ENCODE measurements at places on chromosomes 1 and 21.
A peak's percentile ranks its signal among the peaks of the same experiment; 100 is the strongest.

- peak; percentile 13 for DNase-seq
These were observed 2.9 kb downstream of the KRTCAP2 start for GRCh38 chr1:155170101-155170785.

DNA sequence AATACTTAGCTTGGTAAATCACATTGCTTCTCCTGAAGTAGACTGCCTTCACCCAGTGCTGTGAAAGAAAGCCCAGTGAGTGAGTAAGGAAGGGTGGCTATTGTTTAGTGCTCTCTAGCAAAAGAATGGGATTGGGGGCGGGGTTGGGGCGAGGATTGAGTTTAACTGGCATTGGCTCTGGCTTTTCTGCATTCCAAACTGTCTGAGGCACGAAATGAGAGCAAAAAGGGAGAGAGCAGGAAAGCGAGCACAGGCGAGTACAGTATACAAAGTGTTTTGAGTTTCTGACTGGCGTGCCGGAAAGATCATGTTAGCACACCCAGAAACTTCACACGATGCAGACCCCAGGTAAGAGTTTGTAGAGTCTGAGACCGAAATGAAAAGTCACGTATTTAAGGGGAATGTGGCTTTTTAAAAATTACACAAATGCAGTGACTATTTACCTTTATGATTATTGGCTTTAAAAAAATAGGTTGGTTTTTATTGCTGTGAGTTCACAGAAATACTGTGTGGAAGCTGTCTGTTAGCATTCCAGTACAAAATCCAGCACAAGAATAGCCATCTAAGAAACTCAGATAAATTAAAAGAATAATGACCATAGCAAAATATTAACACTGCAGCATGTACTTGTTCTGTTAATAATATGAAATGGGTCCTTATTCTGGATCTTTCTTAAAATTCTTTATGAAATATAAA lies 155.4 kb downstream of the CLEC20A start:
- peak; percentile 86 for DNase-seq

- DNase-seq, result peak; percentile 22
These were observed 7.6 kb downstream of the DNMT3L start for GRCh38 chr21:44253832-44254710.

- DNase-seq, result no peak
These were observed 17.8 kb downstream of the IFNLR1 start for GRCh38 chr1:24169286-24169685.

- no peak for DNase-seq
These were observed 5.4 kb downstream of the UBR4 start for GRCh38 chr1:19204446-19205266.

- DNase-seq, result no peak
These were observed 37.2 kb upstream of the ETS2 start for GRCh38 chr21:38768471-38769063.

- DNase-seq, result no peak
These were observed at the start of gene TNFSF18 for GRCh38 chr1:173050865-173051264. TNFSF18 (minus strand) TSS chr1:173050941; CDS start chr1:173050896, 45 bp downstream.

GRCh38 chr1:53656747-53657530 lies 82.0 kb downstream of the GLIS1 start:
- no peak for DNase-seq

DNA sequence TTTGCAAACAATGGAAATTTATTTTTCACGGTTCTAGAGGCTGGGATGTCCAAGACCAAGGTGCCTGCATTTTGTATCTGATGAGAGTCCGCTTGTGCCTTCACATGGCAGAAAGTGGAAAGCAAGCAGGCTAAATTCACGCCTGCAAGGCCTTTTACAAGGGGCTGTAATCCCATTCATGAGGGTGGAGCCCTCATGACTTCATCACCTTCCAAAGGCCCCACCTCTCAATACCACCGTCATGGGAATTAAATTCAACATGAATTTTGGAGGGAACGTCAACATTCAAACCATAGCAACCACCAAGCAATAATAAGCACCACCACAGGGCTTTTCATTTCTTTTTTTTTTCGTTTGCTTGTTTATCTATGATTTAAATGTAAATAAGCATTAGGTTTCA lies 115.3 kb downstream of the C1orf21 start:
- no peak for DNase-seq

- DNase-seq, result no peak
These were observed 165.8 kb downstream of the CLEC20A start for GRCh38 chr1:178330848-178331497.

- no peak for DNase-seq
These were observed 146.9 kb downstream of the PCBP3 start for GRCh38 chr21:45790427-45790826.

GRCh38 chr1:51833700-51834099 lies 44.8 kb downstream of the NRDC start:
- DNase-seq, result no peak

- no peak for DNase-seq
These were observed 106.3 kb downstream of the CD247 start for GRCh38 chr1:167412072-167412471.

GRCh38 chr1:198290089-198290683 lies 133.4 kb downstream of the NEK7 start:
- DNase-seq, result no peak

DNA sequence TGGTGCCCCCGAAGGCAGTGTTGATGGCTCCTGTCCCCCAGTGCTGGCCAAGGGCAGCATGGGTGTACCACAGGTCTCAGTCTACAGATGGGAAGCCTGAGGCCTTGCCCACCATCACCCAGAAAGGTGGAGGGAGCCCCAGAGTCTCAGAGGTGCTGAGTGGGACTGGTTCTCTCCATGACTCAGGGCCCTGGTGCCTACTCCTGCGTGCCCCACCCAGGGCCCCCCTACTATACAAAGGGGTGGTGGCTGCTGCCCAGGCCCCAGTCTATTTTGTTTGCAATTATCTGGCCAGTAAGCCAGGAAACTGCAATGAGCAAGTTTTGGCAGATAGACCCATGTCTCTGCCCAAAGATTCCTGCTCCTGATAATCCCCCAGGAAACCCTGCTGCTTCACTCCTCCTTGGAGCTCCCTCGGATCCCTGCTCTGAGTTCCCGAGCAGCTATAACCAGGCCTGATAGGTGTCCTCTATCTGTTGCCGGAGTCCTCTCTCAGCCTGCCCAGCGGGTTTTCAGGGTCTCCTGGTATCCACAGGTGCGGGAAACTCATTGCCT lies 41.7 kb downstream of the EDN2 start:
- peak; percentile 74 for DNase-seq

DNA sequence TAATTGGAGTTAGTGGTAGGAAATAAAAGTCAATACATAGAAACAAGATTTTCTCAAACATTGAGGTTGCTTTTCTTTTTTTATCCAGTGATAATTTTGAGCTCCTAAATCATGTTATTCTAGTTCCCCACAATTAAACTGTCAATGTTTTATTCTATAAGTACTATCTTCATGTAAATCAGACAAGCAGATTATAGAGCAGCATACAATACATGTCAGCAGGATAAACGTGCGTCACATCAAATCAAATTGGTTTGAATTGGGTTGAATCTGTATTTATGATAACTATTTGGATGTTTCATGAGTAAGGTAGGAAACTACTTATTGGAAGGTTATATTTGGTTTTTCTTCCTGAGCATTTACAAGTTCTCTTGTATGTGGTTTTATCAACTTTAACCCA lies 2028.7 kb downstream of the NCAM2 start:
- no peak for DNase-seq

DNA sequence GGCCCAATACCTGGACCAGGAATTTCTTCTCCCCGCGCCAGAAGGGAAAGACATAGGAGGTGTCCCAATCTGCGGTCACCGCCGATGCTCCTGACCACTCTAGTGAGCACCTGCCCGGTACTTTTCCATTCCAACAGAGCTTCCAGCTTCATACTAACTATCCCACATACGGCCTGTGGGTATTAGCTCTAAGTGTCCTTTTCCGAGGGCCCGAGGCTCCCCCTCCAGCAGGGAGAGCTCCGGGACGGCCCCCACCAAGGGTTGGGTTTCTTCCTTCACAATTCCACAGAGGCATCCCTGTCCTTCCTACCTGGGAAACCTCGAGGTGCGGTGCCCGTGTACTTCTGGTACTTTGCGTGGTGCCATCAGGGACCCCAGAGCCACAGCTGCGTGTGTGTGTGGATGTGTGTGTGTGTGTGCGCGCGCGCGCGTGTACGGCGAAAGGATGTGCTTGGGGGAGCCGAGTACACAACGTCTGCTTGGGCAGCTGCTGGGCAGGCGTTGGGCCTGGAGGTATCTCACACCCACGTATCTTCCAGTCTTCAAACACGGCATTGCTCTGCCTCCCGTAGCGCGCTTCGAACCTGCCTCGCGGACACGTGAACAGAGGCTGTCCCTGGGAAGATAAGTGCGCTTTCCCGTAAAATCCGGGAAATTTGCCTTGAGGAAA lies 2.4 kb upstream of the SIM2 start:
- no peak for DNase-seq

DNA sequence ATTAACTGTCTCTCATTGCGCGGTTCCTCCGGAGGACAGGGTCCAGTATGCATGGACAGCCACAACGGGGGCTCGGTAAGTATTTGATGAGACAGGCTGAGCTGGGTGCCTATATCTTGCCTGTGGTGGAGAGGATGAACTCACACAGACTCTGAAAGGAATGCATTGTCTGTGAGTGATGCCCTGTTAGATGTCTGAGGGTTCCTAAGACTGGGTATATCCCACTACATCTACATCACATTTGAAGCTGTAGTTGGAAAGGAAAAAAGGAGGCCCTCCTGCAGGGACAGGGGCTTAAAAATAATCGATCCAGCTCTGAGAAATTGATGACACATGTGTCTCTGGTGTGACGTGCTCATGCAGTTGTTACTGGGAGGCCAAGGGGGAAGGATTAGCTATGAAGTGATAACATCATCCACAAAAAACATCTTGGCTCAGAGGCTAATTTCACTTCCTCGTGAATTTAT lies 1.9 kb downstream of the ADARB1 start:
- no peak for DNase-seq

GRCh38 chr1:155013632-155014031 lies 11.0 kb downstream of the ZBTB7B start:
- DNase-seq, result no peak

GRCh38 chr1:145985129-145985501 lies 11.3 kb downstream of the TXNIP start:
- DNase-seq, result no peak

GRCh38 chr1:45493116-45493697 lies 2.2 kb upstream of the TESK2 start:
- DNase-seq, result no peak

DNA sequence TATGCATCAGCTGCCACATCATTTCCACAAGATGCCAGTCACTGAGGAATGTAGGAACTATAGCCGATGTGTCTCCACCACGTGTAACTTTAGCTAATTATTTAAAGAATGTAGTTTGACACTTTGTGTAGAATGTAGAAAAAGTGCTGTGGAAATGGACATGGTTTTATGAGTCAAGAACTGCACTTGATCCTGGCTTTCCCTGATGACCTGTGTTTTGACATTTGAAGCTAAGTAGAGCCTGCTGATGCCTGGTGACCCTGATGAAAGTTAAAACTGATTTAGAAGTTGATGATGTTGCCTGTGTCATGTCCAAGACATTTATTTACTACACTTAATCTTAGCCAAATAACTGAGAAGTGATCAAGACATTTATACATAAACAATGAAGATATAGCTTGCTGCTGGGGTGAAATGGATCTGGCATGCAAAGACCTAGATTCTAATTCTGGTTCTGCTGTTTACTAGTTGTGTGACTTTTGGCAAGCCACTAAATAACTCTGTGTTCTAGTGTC lies 4.4 kb upstream of the OSBPL9 start:
- no peak for DNase-seq

GRCh38 chr1:233518344-233518743 lies 95.6 kb upstream of the KCNK1 start:
- no peak for DNase-seq

DNA sequence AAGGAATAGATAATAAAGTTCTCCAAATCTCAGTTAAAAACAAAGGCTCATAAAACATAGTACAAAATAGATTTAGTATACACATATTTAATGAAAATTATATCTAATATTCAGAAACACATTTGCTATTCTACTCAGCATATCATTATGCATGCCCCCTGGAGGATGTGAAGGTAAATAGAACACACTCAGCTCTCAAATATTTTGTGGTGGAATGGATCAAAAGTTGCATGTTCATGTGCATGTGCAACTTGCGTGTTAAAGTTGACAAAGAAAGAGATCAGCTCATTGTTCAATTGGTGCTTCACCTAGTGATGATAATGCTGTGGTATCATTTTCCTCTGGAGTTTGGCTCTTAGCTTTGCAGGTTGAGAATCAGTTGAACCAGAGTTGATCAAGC lies 4.9 kb upstream of the ZNF644 start:
- DNase-seq, result no peak

Data from ureter (tissue), 1 donor.